ENCODE measurements at places on chromosomes 12 and 14.
A peak's percentile ranks its signal among the peaks of the same experiment; 100 is the strongest.

GRCh38 chr12:119621878-119622277, 28.3 kb downstream of the TMEM233 start:
- DNase-seq, result no peak

DNA sequence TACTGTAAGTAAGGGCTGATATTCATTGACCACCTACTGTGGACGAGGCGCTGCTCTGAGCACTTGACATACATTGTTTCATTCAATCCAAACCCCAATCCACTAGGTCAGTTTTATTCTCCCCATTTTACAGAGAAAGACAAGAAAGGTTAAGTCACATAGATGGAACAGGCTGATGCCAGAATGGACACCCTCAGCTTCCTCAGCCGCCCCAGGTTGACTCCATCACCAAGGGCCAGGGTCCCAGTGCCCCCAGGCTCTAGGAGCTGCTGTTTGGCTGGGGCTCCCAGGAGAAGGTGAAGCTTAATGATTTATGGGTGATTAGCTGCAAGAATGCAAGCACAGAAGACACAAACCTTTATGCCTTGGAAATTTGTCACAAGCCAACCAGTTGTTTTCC, 671 bp upstream of the AQP2 start:
- no peak for DNase-seq

DNA sequence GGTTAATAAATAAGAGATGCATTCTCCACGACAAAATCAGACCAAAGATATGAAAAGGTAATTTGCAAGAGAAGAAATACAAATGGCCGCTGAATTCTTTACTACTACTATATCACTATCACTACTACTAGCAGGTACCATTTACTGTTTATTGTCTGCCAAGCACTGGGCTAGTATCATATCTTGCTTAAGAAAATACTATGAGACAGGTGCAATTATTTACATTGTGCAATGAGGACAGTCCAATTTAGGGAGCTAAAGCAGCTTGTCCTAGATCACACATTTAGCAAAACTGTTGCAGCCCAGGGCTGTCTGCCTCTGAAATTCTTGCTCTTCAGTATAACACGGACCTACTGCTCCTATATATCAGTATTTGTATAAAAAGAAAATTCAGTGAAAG, 52.8 kb downstream of the CRADD start:
- DNase-seq, result no peak

DNA sequence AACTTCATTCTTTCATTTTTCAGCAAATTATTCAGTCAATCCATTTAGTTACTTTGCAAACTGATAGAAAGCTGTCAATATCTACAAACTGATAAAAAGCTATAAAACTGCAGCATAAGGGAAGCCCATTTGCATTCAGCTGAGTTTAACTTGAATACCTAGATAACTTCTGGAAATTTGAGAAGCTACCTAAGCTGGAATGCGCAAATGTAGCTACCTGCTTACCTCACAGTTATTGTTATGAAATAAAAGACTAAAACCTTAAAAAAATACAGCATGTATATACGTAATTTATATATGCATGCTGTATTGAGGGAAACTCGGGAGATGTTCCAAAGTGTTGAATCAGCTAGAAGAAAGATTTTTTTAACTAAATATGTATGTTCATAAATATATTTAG, 94.4 kb downstream of the SYT1 start:
- DNase-seq, result no peak

DNA sequence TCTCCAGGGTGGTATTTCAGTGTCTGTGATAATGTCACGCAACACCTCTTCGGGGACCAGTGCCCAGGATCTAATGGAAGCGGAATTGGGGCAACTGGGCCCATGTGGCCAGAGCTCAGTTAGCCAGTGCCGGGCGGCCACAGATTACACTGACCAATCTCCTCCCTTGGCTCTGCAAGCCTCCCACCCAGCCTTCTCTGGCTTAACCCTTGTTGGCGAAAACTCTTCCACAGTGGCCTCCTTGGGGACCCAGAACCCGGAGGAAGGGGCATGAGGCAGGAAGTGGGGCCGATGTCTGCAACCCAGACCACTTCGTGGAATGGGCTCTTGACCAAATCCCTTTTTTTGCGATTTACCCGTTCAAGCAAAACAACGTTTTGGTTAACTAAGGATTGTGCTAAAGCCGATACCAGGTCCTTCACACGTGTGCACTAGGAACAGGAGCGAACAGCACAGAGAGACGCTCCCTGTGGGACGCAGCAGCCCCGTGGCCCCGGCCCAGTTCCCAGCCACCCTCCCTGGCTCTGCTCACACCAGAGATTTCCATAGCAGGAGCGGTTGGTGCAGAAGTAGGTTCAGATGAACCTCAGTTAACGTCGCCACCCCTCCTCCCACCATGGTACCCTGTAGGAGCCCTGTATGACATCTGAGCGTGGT, 38.2 kb downstream of the SLC8B1 start:
- no peak for DNase-seq

DNA sequence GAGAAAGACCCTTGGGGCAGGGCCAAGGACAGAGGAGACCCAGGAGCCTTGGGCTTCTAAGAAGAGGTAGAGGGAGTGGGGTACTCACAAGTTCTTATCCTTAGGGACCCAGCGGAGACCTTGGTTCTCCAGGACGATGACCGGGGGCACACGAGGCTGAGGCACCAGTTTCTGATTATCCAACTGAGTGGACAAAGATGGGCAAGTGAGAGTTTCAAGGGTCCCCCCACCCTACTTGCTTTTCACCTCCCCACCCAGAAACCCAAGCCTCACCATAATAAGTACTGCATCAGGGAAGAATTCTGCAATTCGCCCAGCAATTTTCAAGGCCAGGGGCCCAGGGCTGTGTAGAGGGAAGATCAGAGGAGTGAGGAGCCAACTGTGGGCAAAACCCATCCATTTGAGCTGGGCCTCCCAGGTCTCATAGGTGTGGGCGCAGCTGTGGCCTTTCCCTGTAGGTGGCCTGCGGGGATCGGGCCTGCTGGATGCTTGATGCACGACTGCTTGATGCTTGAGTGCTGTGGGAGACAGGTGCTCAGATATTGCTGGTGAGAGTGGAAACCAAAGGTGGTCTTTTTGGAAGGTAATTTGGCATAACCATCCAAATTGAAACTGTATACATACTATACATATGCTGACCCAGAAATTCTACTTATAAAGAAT, 2.0 kb downstream of the EMC9 start:
- no peak for DNase-seq

DNA sequence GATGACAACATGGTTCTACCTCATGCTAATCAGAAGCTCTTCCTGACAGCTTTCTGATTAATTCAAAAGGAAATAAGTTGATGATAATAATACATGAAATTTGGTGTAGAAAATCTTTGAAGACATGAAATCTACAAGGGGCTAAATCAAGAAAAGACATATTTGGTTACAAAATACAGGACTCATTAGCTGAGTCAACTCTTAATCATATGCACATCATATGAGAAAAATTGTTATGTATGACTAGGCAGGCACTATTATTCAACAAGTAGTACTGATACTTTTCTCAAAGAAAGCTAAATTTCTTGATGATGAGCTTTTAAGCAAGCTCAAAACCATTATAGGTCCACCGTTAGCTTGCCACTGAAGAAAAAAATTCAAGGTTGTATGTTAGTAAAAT, 7.1 kb downstream of the ABCC9 start:
- no peak for DNase-seq

DNA sequence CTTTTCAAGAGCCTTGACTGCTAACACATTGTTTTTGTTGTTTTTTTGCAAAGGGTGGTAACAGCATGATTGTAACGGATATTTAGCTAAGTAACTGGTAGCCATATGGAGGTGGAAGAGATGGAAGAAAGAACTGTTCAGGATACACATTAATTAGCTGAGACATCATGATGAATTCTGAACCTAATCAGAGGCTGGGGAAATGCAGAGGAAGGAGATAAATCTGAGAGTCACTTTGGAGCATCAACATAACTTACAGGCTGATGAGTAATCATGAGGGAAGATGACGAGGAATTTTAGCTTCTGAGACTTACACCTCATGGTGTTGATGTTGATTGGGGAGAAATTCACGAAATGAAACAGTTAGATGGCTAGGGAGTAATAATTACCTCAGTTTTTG, 62.3 kb downstream of the NIN start:
- no peak for DNase-seq

DNA sequence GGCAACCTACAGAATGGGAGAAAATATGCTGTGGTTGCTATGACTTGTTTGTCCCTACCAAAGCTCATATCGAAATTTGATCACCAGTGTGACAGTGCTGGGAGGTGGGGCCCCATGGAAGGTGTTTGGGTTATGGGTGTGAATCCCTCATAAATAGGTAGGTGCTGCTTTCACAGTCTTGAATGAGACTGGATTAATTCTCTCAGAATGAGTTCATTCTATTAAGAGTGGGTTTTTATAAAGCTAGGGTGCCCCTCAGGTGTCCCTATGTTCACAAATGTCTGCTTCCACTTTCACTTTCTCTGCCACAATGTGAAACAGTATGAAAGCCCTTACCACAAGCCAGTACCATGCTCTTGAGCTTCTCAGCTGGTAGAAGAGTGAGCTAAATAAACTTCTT, 133.5 kb downstream of the CPNE8 start:
- DNase-seq, result no peak

- no peak for DNase-seq
Measured at GRCh38 chr12:111277570-111277969, 91.3 kb downstream of the PHETA1 start.

DNA sequence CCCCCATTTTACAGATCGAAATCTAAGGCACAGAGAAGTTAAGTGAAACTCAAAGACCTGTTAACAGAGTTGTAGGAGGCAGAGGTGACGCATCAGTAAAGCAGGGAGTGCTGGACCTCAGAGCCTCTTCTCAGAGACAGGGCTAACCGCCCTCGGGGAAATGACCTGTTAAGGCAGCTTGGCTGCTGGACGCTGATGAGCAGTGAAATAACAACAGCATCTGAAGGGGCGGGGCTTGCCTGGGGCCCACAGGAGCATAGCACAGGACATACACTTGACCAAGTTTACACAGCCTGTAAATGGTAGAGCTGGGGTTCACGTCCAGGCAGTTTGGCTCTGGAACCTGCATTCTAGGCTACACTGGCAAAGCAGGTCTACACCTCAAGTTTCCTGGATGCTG, 39.3 kb downstream of the LRTM2 start:
- DNase-seq, result no peak

DNA sequence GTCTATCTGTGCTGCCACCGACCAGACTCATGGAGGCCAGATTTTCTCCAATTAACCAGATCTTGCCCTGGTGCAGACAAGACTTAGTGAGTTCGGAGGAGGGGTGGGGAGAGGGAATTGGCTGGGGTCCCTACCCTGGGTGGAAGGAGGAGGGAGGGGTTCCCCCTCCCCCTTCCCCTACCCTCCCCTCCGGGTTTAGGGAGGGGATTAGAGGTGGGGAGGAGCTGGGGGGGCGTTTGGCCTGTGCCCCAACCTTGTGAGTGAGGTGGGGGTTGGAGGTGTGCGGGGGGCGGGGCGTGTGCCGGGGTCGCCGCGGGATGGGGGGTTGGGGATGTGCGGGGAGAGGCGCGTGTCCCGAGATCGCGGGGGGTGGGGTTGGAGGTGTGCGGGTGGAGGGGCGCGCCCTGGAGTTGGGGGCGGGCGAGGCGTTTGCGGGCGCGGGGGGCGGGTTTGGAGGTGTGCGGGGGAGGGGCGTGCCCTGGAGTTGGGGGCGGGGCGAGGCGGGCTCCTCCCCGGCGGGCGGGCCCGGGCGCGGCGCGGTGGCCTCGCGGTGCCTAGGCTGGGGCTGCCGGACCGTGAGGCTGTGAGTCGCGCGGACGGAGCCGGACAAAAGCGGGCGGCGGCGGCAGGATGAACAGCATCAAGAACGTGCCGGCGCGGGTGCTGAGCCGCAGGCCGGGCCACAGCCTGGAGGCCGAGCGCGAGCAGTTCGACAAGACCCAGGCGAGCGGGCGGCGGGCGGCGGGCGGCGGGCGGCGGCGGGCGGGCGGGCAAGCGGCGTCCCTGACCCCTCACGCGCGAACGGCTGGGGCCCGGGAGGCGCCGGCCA, at the start of gene HIP1R:
Gene HIP1R, plus strand, starts transcription at position 537 of the 829 bp plus-strand sequence. Its CDS starts 94 bp downstream, at position 631.
- DNase-seq, result peak; percentile 63

GRCh38 chr12:7209958-7210357, 20.5 kb downstream of the PEX5 start:
- no peak for DNase-seq

DNA sequence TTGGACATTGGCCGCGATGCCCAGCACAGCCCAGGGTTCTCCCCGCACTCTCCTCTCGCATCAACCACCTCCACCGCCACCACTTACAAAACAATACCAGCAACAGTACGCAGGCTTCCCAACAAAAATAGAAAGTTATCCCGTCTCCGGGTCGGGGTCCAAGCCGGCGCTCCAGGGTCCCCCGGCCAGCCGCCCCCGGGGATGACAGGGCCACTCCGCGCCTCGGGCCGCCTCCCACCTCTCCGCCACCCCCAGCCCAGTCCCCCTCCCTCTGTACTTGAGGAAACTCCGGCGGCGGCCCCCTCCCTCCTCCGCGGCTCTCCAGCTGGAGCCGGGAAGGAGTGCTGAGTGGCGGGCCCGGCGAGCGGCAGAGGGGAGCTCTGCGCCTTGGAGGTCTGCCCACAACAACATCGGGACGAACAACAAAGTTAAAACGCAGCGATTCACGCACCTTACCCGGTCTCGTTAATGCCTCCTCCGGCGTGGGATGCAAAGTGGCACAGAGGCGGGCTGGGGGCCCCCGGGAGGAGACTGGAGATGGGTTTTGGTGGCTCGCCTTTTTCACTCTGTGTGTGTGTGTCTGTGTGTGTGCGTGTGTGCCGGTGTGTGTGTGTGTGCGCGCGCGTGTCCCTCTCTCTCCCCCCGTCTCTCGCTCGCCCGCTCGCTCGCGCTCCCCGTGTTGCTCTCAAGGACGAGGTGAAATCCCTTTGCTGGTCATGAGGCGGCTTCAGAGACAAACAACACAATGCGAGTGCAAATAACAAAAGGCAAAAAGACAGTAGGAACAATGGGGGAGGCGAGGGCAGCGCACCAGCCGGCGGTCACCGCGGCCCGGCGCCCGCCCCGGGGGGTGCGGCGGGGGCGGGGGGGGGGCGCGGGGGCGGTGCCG, 386.8 kb downstream of the BCAT1 start:
- DNase-seq, result no peak

GRCh38 chr12:27431185-27431584, 15.4 kb upstream of the SMCO2 start:
- no peak for DNase-seq

DNA sequence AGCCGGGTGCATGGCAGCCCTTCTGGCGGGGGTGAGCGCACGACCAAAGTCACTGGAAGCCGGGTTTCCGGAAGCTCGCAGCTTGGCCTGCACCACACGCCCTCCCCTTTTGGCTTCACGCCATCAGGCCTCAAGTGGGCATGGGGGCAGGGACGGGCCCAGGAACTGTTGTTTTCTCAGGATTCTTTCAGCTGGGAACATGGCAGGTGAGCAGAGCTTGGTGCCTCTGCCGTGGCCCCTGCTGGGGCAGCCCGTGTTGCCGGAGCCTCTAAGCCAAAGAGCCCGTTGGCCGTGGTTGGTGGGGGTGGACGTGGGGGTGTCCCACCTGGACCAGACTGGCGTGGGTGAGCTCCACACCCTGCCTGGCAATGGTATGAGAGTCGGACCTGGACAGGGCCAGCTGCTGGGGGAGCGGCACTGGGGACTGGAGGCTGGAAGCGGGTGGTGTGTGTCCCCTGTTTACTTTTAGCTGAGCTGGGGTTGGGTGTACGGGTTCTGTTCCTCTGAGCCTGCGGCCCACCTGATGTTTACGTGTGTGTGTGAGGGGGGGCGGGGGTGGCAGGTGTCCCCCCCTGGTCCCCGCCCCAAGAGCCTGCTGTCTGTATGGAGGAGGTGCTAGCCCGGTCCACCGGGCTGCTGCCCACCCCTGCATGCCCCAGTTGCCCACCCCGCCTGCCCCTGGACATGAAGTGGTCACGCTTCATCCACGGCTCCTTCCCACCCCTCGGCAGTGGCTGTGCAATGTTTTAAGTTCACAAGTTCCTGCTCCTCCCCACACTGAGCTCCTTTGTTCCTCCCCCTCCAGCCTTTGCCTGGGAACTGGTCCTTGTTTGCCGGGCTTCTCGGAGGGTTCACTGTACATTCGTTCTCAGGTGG, 28.7 kb upstream of the PLD4 start:
- DNase-seq, result no peak
